Transverse colon (tissue), 4 donors: ENCODE measurements at places on chromosomes 13 and 19.

DNA sequence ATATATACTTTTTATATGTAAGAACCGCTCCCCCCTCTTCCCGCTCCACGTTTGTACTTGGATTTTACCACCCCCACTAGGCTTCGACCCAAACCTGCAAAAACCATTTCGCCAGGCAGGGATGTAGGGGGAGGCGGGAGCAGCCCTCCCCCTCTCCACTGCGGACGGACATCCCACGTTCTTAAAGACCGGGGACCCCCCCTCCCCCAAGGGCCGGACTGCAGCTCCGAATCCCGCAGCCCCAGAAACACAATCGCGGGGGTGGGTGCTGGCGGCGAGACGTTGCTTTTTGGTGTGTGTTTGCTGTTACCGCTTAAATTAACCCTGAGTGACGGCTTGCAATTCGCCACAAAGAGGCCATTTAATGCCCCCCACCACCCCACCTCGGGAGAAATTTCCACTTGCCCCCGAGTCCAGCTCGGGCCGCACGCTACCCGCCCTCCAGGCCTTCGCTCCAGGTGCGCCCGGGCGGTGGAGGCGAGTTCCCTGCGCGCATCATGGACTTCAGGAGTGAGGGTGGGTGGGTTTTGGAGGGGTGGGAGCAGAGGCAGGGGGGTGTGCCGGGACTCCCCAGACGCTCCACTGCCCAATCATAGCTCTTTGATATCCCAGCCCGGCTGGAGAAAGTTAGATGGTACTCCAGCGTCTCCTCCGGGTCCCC lies 15.8 kb downstream of the NFIX start:
- H3K36me3 ChIP-seq = no peaks in the 10 kb centered on the region
- no peak overlapping the region for H3K4me3 ChIP-seq
- peak overlapping the region; percentile 87 for H3K27ac ChIP-seq
- H3K4me1 ChIP-seq = peaks cover 95% of the 10 kb centered on the region

- no peak overlapping the region for H3K4me3 ChIP-seq
- H3K4me1 ChIP-seq = no peaks in the 10 kb centered on the region
- DNase-seq = no peak
- H3K36me3 ChIP-seq = no peaks in the 10 kb centered on the region
- no peak overlapping the region for H3K27ac ChIP-seq
These were observed 141.7 kb upstream of the GJB6 start for GRCh38 chr13:20373861-20374260.

DNA sequence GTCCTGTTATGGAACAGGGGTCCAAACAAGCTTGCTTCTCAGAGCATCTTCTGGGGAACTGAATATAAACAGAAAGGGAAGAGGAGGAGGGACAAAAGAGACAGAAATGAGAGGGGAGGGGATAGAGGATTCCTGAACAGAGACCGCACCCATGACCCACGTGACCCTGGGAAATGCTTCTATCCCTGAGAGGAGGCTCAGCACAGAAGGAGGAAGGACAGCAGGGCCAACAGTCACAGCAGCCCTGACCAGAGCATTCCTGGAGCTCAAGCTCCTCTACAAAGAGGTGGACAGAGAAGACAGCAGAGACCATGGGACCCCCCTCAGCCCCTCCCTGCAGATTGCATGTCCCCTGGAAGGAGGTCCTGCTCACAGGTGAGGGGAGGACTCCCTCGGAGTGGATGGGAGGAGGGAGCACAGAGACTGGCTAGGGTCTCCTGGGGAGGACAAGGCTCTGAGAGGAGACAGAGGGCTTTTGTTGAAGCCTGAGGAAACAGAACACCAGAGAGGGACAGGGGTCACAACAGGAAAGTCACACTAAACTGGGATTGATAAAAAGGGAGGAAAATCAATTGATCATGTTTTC lies at the start of gene CEACAM6:
Gene CEACAM6, plus strand, starts transcription at position 203 of the 586 bp plus-strand sequence. Its CDS starts 109 bp downstream, at position 312.
- H3K27ac ChIP-seq = no peak within 1 kb of the TSS
- DNase-seq = peak; percentile 79
- no peaks in the 10 kb centered on the region for H3K36me3 ChIP-seq

DNA sequence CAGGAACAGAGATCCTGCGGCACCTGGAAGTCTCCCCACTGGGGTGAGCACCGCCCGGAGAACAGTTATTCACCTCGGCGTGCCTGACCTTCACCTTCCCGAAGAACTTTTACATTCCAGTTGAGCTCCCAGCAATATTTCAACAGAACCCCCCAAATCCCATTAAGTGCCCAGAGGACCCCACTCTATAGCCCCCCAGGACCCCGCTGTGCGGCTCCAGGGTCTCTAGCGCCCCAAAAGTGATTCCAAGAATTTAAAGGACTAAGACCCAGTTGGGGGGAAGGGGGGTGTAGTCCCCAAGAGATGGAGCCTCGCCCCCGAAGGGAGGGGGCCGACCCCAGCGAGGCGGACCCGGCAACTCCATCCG lies 480 bp downstream of the GPR108 start:
- H3K27ac ChIP-seq = peak overlapping the region; percentile 96
- DNase-seq = no peak
- H3K27me3 ChIP-seq = no peaks in the 10 kb centered on the region
- peak overlapping the region; percentile 49 for H3K4me3 ChIP-seq
- H3K4me1 ChIP-seq = peaks cover 23% of the 10 kb centered on the region

DNA sequence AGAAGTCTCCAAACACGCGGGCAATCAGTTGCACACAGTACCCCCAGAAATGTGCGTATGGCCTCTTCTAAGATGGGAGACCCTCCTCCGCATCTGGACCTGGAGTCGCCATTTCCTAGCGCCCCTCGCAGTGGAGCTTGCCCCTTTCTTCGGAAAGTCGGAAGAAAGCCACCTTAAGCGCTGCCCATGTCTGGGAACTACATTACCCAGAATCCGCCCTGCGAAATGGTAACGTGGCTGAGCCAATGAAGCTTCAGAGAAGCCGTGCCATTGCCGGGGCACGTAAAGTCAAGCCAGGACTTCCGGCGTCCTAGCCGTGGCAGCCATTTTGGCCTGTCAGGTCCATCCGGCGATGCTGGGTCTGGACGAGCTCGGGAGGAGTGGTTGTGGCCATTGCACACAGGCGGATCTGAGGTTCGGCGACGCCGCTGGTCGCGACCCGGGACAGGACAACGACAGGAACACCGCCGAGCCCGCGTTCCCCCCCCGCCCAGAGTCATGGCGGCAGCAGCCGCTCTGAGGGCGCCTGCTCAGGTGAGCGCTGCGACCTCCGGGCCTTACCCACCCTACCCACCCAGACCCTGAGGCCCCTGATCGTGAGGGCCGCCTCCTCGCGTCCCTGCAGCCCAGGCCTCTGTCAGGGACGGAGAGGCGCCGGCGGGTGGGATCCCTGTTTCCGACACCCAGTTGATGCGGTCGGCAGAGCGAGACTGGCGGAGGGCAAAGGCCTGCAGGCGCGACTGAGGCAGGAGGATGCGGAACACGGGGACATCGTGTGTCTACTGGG lies at the start of gene ZNF586:
Gene ZNF586, plus strand, starts transcription at position 332 of the 787 bp plus-strand sequence. Its CDS starts 167 bp downstream, at position 499.
- H3K27ac ChIP-seq = peak within 1 kb of the TSS; percentile 85
- peaks cover 7% of the 10 kb centered on the region for H3K4me1 ChIP-seq
- no peaks in the 10 kb centered on the region for H3K27me3 ChIP-seq
- peak within 1 kb of the TSS; percentile 50 for H3K4me3 ChIP-seq
- DNase-seq = peak; percentile 90

DNA sequence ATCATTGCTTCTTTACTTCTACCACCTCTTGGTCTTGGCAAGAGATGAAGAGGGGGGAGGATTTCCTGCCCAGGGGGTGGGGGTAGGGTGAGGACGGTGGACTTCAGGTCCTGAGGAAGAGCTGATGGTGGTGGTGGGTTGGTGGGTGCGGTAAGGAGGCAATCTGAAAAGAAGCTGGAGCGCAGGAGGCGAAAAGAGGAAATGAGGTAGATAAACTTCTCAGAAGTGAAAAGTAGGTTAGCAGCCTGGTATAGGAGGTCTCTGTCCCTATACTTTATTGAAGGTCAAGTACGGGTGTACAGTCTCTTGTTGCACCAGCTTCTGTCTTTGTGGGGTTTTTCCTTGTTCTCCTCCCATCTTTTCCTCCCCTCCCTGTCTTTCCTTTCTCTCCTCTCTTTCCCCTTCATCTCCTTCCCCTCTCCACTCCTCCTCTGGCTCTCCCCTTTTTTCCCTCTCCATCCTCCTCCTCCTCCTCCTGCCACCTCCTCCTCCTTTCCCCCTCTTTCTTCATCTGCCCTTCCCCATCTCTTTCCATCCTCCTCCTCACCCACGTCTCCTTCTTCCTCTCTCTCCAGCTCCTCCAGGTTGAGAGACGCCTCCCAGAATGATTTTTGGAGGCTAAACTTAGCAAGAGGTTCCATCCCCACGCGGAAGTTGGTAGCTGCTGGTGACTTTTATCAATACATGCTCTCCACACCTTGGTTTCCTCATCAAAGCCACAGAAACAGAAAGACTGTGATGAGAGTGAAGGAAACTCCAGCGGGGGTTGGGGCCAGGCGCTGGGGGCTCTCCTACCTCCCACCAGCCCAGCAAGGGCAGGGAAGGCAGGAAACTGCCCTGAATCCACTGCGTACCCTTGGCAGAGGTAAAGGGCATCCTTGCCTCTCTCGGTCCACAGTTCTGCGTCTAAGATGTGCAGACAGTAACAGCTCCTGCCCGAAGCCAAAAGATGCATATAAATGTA lies 15.3 kb downstream of the TNFSF14 start:
- peak; percentile 42 for DNase-seq
- peak overlapping the region; percentile 12 for H3K27ac ChIP-seq
- no peaks in the 10 kb centered on the region for H3K36me3 ChIP-seq
- no peak overlapping the region for H3K4me3 ChIP-seq
- H3K27me3 ChIP-seq = peaks cover 48% of the 10 kb centered on the region
